ENCODE measurements at places on chromosomes 11 and 22. TPM values are rescaled to one million over a fixed set of nuclear protein-coding genes. Genes with fewer than 3 reads are reported as not detected.
A peak's percentile ranks its signal among the peaks of the same experiment; 100 is the strongest.

- DNase-seq = no peak
Measured at GRCh38 chr11:131746201-131746600, 375.8 kb downstream of the NTM start.

GRCh38 chr11:7030836-7031235 is 10.6 kb downstream of the NLRP14 start:
- DNase-seq = no peak

DNA sequence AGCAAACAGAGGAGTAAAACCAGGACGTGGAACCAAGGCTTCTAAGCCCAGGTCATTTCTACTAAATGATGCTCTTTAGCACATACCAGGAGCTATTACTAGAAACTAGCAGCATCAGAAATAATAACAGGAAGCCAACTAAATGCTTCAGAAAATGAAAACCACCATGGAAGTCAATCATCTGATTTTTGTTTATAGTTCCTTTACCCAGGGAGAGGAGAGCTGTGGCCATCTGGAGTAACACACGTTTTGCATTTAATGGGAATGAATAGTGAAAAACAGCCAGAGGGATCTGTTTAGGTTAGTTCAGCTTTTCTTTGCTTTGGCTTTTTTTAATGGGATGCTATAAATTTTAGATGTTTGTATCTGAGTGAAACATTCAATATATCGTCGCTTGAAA is 250.7 kb upstream of the ARHGAP20 start:
- no peak for DNase-seq

Gene DDI1
- not detected for total RNA-seq

GRCh38 chr22:44543781-44544477 is 45.9 kb upstream of the RTL6 start:
- no peak for DNase-seq

DNA sequence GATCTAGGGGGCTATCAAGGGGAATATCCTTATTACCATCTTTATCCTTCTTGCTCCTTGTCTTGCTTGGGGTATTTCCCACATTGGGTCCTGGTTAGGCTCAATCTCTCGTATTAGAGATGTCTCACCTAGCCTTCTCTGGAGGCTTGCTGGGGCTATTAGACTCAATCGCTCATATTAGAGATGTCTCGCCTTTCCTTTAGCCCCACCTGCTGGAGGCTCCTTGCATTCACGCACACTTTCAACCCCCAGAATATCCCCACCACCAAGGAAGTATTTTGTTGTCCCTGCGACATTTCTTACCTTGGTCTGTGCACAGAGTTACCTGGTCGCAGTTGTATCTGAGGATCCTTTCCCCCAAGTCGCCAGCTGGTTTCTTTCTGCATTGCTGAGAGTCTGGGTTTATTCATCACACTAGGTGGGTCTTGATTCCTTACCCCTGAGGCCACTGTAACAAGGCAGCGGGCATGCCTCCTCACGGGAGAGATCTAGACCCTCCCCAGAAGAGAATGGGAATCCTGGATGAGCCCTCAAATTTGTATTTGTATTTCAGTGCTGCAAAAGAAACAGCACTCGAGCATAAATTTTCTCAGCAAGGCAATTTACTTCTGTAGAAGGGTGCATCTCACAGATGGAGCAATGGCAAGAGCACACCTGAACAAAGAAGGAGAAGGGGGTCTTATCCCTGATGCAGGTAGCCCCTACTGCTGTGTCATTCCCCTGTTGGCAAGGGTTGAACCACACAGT is 15.9 kb upstream of the HYLS1 start:
- DNase-seq = no peak

GRCh38 chr22:37016134-37016910 is 2.9 kb downstream of the TST start:
- DNase-seq = no peak

Gene GPHA2
- total RNA-seq = not detected

Gene MS4A4A
- total RNA-seq = 8.2 TPM

DNA sequence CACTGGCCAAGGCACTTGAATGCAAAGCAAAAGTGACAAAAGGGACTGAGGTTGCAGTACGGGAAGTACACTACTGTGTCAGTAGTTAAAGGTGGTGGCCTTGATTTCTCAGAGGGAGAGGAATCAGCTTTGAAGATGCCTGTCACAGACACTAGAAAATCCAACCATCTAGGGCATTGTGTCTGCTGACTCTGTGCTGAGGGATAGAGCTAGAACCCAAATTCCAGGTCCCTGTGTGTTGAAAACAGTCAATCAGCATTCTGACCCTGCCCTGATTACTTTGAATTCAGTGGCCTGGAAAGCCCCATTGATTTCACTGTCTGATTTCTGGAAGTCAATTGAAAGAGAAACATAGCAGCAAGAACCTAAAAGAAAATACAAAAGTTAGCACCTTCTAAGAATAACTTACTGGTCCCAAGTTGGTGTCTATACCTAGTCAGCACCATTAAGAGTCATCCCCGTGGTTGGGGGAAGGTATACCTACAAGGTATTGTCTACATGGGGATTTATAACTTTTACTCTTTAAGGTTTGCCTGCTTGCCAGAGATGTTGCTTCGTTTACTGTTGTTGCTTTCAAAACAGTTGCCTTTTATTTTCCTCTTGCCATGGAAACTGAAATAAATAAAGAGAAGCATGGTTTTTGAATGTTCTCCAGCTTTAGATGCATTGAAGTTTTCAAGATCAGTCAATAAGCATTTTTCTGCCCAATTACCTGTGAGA is 97.3 kb downstream of the PDHX start:
- DNase-seq = no peak

DNA sequence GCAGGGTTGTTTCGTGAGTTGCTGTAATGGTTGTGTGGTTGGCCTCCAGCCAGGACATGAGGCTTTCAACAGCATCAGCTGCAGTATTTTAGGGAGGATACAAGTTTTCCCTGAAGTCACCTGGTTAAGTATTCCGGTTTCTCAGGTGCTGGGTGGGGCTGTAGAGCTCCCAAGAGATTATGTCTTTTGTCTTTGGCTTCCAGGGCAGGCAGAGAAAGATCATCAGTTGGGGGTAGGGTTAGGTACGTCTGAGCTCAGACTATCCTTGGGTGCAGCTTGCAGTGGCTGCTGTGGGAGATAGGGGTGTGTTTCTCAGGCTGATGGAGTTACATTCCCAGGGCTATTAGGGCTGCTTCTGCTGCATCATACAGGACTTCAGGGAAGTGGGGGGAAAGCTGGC is 47.5 kb upstream of the MRGPRX1 start:
- DNase-seq = no peak

Gene BDNF
- total RNA-seq = 0.04 TPM

DNA sequence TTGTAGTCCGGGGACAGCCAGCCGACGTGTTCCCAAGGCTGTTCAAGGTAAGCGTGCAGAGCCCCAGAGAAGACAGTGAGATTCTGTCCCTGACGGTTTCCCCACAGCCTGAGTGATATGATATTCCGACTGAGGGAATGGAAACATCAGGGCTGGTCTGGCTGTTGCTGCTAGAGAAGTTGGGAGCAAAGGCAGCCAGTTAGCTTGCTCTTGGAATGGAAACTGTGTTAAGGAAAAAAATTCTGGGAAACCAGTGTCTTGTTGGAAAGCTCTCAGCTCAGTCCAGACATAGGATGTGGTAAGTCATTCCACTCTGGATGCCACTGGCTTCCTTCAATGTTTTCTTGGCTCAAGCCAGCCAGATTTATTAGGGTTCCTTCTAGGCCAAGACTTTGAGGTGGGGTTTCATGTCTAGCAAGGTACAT is 8.8 kb downstream of the CRY2 start:
- DNase-seq = no peak

DNA sequence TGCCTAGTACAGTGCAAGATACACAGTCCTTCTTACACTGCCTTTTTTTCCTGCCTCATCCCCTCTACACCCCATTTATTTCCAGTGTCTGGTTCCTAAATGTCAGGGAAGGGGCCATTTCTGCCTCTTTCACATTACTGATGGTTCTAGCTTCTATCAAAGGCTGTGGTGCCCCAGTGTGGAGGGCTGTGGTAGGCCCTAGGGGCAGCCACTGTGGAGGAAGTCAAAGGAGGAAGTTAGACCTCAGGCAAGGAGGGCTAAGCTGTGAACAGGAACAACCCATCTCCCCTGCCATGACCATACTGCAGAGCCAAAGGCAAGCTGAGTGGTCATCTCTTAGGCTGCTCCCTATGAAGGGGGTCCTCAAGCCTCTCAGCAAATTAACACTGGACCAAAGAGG is 81.9 kb upstream of the CRTAM start:
- no peak for DNase-seq

- DNase-seq = peak; percentile 59
Measured at GRCh38 chr11:69122630-69123431, 32.9 kb upstream of the SMIM38 start.

- DNase-seq = no peak
Measured at GRCh38 chr11:94884376-94884775, 89.0 kb downstream of the CWC15 start.

All from psoas muscle (tissue), 8 donors.